ENCODE measurements at places on chromosomes 7 and 10.

GRCh38 chr10:18159557-18159956 is 19.3 kb downstream of the CACNB2 start:
- no peak for DNase-seq

- no peak for DNase-seq
Measured at GRCh38 chr10:97243836-97244235, 48.6 kb downstream of the ARHGAP19 start.

DNA sequence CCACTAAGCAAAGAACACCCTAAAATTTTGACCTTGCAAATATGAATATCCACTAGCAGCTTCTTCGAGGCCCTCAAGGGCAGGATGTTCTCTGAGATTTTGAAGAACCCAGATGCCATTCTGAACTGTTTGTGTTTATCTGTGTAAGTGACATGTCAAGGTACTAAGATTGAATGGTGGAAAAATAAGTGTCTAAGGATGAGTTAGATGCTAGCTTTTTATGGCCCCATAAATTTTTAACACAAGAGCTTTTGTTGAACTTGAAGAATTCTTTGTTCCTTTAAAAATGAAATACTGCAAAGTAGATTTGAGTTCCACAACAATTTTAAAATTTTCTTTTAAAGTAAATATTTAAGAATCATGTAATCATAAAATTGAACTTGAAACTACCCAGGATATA is 259.8 kb downstream of the CSTF2T start:
- no peak for DNase-seq

GRCh38 chr7:77833136-77833535 is 34.6 kb downstream of the PHTF2 start:
- DNase-seq, result no peak

All from cortex of kidney (tissue), 1 donor.